ENCODE measurements at places on chromosomes 12 and 14.

DNA sequence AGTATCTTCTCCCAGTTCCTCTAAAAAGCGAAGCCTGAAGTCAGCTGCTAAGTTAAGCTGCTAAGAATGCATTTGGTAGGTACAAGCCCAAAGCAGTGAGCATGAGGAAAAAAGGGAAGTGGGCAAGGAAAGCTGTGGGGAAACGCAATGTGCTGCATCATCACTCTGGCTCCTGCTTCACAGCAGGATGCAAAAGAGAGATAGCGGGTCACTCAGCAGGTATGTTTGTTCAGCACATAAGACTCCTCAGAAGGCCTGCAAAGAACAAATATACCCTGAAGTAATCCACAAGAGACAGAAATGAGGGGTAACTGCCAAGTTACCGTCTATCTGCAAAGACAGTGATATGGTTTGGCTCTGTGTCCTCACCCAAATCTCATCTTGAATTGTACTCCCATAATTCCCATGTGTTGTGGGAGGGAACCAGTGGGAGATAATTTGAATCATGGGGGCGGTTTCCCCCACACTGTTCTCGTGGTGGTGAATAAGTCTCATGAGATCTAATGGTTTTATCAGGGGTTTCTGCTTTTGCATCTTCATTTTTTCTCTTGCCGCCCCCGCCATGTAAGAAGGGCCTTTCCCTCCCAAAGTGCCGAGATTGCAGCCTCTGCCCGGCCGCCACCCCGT, 127.4 kb upstream of the EGLN3 start:
- no peak for DNase-seq

- DNase-seq = no peak
Measured at GRCh38 chr14:69755296-69755695, 11.6 kb upstream of the SRSF5 start.

- DNase-seq = peak; percentile 89
Measured at GRCh38 chr12:55728186-55728938, 447 bp downstream of the CD63 start.

DNA sequence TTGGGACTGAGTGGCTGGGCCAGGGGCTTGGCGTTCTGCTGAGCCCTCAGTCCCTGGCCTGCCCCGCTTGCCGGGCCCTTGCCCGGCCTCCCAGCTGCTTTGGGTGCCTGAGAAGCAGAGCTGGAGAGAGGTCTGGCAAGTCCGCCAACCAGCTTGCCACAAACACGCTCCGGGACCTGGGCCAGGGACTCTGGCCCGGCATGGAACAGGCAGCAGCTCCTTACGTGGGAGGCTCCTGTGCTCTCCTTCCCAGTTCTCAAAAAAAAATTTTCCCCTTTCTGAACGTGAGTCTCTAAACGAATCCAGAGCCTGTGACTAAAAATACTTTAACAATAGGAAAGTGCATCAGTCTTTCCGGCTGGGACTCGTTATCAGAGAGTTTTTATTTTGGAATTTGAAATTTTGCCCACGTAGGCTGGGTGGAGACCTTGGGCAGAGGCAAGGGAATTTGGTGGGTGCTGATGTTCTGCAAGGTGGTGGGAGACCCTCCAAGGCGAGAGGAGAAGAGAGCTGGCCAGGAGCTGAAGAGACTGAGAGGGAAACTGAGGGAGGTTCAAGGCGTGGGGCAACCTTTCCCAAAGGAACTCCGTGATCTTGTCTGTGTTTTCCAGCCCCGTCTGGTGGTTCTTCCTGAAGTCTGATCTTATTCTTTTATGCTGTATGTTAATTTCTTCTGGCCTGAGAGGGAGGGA, 6.8 kb upstream of the NR4A1 start:
- DNase-seq = peak; percentile 95

DNA sequence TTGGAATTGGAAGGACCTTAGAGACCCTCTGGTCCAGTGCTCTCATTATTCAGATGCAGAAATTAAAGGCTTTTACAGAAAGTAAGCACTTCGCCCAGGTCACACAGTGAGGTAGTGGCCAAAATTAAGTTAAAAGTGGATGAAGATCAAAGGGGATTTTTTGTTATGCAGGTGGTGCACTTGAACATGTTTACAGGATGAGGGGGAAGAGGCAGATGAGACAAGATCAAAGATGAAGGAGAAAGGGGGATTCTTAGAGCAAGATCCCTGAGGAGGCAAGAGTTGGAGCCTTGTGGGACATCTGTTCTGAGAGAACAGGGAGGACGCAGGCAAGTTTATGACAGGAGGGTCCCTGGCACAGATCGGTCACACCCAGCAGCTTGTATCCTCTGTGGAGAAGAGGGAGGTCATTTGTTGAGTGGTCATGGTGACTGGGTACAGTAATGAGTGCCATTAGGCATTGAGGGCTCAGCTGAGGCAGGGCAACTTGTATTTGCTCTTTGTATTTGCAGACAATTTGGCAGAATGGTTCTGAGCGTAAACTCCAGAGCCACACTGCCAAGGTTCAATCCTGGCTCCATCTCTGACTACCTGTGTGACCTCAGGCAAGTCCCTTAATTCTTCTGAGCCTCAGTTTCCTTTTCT, 84.0 kb downstream of the BORCS5 start:
- DNase-seq = no peak

DNA sequence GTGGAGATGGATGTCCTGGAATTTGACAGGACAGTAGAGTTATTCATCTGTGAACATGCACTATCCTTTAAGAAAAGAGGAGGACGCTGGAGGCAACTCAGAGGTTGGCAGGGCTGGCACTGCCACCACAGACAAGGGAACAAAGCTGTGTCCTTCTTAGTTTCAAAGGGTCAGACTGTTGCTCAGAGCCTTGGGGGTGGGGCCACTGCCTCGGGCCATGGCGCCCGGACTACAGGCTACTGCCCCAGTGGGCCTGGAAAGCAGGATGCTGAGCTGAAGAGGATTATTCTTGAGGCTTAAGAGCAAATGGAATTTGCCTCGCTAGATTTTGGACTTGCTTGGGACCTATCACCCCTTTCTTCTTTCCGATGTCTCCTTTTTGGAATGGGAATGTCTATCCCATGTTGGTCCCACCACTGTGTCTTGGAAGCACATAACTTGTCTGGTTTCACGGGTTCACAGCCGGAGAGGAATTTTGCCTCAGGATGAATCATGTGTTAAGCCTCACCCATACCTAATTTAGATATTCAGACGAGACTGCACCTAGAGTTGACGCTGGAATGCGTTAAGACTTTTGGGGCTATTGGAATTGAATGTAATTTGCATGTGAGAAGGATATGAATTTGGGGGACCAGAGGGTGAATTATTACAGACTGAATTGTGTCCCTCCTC, 114.8 kb upstream of the RFLNA start:
- DNase-seq = no peak

DNA sequence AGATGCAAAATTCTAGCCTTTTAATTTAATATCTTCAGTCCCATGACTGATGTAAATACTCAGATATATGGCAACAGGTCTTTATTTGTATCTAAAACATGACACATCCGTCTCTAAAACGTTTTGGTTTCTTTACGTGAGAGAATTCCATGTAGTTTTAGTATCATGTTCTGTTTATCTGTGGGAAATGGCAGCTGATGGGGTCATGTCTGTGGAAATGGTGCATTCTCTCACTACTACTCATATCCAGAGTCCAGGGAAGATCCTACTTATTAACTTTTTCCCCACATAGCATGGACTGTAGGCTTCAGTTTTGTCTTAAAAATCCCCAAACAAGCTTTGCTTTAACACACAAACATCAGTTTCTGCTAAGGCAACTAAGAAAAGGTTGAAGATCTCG, 53.8 kb downstream of the SPTLC2 start:
- DNase-seq = no peak

GRCh38 chr12:85301051-85301450, 21.0 kb downstream of the ALX1 start:
- no peak for DNase-seq

DNA sequence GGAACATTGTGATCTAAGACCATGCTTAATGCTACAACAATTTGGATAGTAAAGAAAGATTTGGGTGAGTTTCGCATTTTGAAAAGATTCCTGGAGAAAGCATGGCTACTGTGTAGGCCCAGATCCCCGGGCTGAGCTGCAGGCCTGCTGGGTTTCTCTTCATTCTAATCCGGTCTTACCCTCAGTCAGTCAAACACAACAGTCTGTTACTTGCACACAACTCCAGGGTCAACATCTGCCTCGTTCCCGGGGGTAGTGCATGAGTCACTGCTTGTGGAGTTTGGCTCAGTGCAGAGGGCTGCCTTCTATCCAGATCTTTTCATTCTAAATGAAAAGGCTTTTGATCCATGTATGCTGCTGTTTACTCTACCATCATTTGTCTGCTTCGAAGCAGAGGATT, 60.4 kb upstream of the SEL1L start:
- peak; percentile 65 for DNase-seq

DNA sequence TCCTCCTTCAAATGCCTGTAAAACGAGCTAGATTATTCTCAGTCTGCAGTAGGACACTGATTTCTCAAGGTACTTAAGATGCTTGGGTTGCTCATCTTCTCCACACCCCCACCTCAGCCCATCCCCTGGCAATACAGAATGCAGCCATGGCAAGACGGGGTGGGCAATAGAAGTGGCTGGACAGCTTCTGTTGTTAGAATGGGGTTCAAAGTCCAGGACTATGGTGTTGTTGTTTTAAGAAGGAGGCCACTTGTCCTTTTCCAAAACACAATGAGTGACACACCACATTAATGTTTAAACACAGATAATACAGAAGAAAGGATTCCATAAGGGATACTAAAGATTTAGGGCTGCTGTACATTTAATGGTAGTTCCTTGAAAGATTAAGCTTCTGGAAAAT, 188.9 kb upstream of the BCL2L14 start:
- no peak for DNase-seq

GRCh38 chr12:18837505-18837904, 99.6 kb downstream of the CAPZA3 start:
- DNase-seq = no peak

DNA sequence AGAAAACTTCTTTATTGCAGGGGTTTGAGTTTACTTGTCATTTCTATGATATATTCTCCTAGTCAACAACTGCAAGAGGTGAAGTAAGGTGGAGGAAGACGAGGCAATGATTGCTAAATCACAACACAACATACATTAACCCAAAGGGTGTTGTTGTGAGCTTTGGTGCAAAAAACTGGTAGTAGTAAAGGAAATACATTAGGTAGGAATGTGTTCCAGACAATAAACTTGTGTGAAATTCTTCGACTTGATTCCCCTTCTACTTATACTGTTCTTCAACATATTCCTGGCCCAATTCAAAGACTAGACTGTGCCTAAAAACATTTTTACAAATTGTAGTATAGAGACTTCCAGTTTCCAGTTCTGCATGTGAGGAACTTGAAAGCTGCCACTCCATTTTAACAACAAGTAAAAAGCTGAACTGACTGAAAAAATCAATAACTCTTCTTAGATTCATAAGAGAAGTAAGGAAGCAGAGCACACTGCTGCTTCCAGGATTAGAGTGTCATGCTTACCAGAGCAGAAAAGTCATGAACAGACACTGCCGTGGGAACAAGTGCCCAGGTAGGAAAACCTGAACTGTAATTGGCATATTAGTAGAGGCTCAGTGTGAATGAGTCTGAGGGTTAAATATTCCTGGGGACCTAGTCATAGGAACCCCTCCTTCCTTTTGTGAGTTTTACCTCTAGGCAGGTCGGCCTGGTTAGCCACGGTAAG, 22.2 kb downstream of the COX8C start:
- DNase-seq = no peak

Measured in ascending aorta (tissue), 2 donors.